CD4-positive, alpha-beta memory T cell (primary cell): ENCODE measurements at places on chromosomes 11 and 22. TPM values are rescaled to one million over a fixed set of nuclear protein-coding genes. Genes with fewer than 3 reads are reported as not detected.
A peak's percentile ranks its signal among the peaks of the same experiment; 100 is the strongest.

MFNG gene
- polyA plus RNA-seq = 339 TPM

GRCh38 chr11:31487848-31488247 is 21.6 kb downstream of the IMMP1L start:
- no peaks in the 10 kb centered on the region for H3K36me3 ChIP-seq
- H3K4me3 ChIP-seq = no peak overlapping the region
- no peaks in the 10 kb centered on the region for H3K4me1 ChIP-seq
- H3K27ac ChIP-seq = no peak overlapping the region

GRCh38 chr11:99535819-99536218 is 515.1 kb downstream of the CNTN5 start:
- no peak for DNase-seq
- no peaks in the 10 kb centered on the region for H3K36me3 ChIP-seq
- no peaks in the 10 kb centered on the region for H3K27me3 ChIP-seq
- H3K4me1 ChIP-seq = no peaks in the 10 kb centered on the region

- no peaks in the 10 kb centered on the region for H3K27me3 ChIP-seq
- H3K27ac ChIP-seq = peak within 1 kb of the TSS; percentile 66
- H3K36me3 ChIP-seq = no peaks in the 10 kb centered on the region
Observed at GRCh38 chr11:44726283-44727113, at the start of gene TSPAN18. TSPAN18 (plus strand) TSS chr11:44726962; CDS start chr11:44906417, 179,455 bp downstream.

OR8J3 gene
- polyA plus RNA-seq = not detected

GANAB gene
- polyA plus RNA-seq = 122 TPM

DNA sequence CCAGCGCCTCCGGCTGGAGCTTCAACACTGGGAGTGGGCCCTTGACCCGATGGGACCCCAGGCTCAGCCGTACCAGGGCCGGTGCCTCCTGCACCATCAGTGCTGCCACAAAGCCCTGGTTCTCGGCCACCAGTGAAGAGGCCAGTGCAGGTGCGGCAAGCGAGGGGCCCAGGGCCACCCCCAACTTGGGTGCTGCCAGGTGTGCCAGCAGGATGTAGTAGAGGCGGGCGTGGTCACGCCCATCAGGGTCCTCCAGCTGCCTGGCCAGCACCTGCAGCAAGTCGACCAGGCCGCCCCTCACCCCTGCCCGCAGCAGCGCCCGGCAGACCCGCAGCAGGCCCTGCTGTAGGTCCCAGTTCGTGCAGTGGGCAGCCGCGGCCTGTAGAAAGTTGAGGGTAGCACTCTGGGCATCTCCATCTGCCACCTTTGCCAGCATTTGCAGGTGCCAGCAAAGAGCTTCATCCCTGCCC is 2.3 kb downstream of the AP5B1 start:
- DNase-seq = no peak
- H3K36me3 ChIP-seq = peaks cover 3% of the 10 kb centered on the region
- H3K27me3 ChIP-seq = no peaks in the 10 kb centered on the region
- no peak overlapping the region for H3K27ac ChIP-seq
- H3K4me3 ChIP-seq = no peak overlapping the region
- H3K4me1 ChIP-seq = peaks cover 16% of the 10 kb centered on the region

DNA sequence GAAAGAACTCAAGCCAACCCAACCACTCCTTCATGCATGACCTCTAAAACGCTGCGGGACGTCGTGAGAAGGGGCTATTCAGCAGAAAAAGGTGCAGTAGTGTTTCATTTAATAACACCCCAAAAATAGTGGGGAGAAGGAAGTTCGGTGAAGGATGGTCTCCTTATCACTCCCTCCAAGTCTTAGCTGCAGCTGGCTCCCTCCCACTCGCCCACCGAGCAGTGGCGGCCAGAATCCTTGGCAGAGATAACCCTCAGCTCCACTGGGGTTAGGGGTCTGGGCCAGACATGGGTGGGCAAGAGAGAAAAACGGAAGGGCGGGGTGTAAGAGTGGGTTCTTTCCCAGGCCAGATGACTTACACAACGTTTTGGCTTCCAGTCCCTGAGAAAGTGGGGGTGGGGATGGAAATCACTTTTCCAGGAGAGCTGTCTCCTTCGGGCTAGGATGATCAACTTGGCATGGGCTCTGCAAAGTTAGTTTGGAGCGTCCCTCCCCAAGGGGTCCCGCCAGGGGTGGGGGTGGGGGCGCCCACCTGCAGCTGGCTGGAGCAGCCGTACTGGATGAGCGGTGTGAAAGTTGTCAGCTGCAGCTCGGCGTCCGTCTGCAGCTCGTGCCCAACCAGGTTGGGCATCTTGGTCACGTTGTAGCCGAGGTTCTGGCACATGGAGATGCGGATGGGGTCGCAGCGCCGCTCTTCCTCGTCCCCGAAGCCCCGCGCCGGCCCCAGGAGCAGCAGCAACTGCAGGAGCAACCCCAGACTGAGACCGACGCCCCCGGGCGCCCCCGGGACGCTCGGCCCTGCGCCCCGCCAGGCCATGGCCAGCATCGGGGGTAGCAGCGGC is 705 bp downstream of the FZD4 start:
- H3K36me3 ChIP-seq = no peaks in the 10 kb centered on the region
- no peak for DNase-seq
- H3K4me3 ChIP-seq = no peak overlapping the region
- H3K27me3 ChIP-seq = peaks cover 5% of the 10 kb centered on the region
